Chondrocyte (in vitro differentiated cells): ENCODE measurements at places on chromosomes 12 and 14.

DNA sequence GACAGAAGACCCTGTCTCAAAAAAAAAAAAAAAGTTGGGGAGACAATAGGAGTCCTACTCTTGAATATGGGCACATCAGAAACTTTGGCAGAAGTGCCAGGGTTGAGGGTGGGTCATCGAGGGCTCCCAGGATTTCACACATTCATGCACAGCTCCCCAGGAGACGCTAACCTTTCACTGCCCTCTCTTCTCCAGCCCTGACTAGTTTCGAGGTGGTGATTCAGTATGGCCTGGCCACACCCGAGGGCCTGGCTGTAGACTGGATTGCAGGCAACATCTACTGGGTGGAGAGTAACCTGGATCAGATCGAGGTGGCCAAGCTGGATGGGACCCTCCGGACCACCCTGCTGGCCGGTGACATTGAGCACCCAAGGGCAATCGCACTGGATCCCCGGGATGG, 29.4 kb upstream of the LRP1-AS start:
- DNase-seq, result no peak

DNA sequence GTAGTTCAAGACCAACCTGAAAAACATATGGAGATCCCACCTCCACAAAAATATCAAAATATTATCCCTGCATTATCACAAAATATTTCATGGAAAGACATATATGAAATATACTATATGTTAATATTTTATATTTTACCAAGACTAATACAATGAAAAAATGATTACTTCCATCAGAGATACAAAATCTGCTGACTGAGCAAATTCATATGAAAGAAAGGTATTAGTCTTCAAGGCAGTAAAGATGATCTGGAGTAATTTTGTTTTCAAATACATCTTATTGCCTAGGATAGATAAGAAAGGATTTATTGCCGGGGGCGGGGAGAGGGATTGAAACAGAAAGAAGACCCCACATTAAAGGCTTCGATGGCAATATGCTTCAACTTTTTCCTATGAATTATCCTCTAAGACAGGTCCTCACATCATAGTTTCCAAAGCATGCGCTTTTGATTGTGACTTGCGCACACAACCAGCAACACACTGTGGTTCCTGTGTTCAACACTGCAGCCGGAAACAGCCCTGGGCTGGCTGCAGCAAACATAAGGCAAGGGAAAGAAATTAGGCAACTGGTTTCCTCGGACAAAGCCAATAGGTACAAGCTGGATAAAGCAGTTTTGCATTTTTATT, 83.2 kb downstream of the SPPL3 start:
- no peak for DNase-seq

GRCh38 chr12:26231470-26231869, 36.1 kb downstream of the SSPN start:
- DNase-seq, result no peak

- DNase-seq, result no peak
Observed at GRCh38 chr12:58309806-58310205, 368.4 kb downstream of the ATP23 start.

GRCh38 chr12:54628186-54628846, 6.4 kb downstream of the LACRT start:
- DNase-seq, result no peak

DNA sequence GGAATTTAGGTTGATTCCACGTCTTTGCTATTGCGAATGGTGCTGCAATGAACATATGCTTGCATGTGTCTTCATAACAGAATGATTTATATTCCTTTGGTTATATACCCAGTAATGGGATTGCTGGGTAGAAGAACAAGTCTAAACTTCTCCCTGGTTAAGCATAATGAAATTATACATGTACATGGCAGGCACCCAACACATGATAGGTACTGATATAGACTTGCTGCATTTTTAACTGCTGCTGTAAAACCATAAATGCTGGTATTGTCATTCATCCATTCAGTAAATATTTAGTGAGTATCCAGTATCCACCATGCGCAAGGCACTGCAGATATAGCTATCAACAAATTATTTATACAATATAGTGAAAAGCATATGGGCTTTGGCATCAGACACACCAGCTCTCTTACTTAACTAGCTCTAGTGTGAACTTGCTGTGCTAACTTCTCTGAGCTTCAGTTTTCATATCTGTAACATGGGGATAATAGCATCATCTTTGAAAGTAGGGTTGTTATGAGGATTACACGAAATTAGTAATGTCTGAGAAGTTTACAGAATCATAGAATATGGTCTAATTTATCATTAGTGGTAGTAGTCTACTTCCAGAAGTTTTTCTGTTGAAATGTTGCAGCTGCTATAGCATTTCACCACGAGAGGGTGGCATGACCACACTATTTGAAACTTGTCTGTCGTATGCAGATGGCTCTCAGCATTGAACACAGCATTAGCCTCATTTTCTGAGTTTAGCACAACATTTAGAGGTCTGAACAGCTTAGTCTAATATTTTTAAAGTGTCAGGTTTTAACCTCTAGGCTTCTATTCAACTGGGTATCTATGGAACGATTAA, 32.0 kb upstream of the SEL1L start:
- DNase-seq, result no peak

GRCh38 chr14:77302926-77303325, 17.8 kb downstream of the POMT2 start:
- no peak for DNase-seq

GRCh38 chr14:99706107-99706900, 22.2 kb downstream of the CYP46A1 start:
- DNase-seq, result no peak
